ENCODE measurements at places on chromosomes 3 and 15.

DNA sequence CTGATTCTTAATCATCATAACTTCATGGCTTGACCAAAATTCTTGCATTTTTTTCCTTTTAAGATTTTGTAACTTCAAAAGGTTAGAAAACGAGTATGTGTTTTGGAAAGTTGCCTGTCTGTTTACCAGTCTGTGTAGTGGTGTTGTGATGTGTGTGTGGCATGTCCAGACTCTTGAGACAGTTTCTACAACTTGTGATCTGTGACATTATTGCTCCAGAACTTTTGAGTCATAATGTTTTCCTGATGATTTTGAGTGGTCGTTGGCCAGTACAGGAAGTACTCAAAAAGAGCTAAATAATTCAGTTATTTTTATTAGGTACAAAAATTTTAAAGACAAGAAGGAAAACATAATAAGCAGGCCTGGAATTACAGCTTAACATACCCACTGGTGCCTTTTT, 229.0 kb upstream of the C2CD4B start:
- DNase-seq, result no peak

- DNase-seq, result no peak
Observed at GRCh38 chr3:64093825-64094712, 70.8 kb upstream of the PSMD6 start.

DNA sequence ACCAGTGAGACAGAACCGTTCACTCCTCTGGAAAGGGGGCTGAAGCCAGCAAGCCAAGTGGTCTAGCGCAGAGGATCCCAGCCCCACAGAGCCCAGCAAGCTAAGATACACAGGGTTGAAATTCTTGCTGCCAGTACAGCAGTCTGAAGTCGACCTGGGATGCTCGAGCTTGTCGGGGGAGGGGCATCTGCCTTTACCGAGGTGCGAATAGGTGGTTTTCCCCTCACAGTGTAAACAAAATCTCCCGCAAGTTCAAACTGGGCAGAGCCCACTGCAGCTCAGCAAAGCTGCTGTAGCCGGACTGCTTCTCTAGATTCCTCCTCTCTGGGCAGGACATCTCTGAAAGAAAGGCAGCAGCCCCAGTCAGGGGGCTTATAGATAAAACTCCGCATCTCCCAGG, 11.4 kb downstream of the CEP97 start:
- DNase-seq, result no peak

GRCh38 chr3:126488886-126489569, 13.3 kb upstream of the ZXDC start:
- DNase-seq, result no peak

GRCh38 chr3:141370065-141370533, 1.8 kb downstream of the ZBTB38 start:
- DNase-seq, result no peak
